ENCODE measurements at places on chromosomes 1 and 21. TPM values are rescaled to one million over a fixed set of nuclear protein-coding genes. Genes with fewer than 3 reads are reported as not detected.

The PLA2G2F gene
- not detected for polyA plus RNA-seq

The NPPB gene
- polyA plus RNA-seq: not detected

The KRTAP10-2 gene
- polyA plus RNA-seq: not detected

The RGS1 gene
- 0.89 TPM for polyA plus RNA-seq

The HLCS gene
- polyA plus RNA-seq: 20.3 TPM

The GIPC2 gene
- 0.67 TPM for polyA plus RNA-seq

The LAPTM5 gene
- polyA plus RNA-seq: 24.7 TPM

The ETV3L gene
- not detected for polyA plus RNA-seq

The CATSPERE gene
- 1.8 TPM for polyA plus RNA-seq

The LCE6A gene
- not detected for polyA plus RNA-seq

The IVL gene
- polyA plus RNA-seq: not detected

The C21orf91 gene
- 21.1 TPM for polyA plus RNA-seq

The GORAB gene
- polyA plus RNA-seq: 26.1 TPM

The ARHGAP30 gene
- 3.8 TPM for polyA plus RNA-seq

The PROK1 gene
- not detected for polyA plus RNA-seq

The FAM78B gene
- polyA plus RNA-seq: 1.4 TPM

The DDR2 gene
- polyA plus RNA-seq: 33.1 TPM

The KCNJ15 gene
- 90.3 TPM for polyA plus RNA-seq

The ACTL8 gene
- not detected for polyA plus RNA-seq

The WLS gene
- 174 TPM for polyA plus RNA-seq

The LCE2B gene
- not detected for polyA plus RNA-seq

The C4BPB gene
- 0.81 TPM for polyA plus RNA-seq

The LAMC2 gene
- 44.6 TPM for polyA plus RNA-seq

The RGS18 gene
- 3.2 TPM for polyA plus RNA-seq

The TRAF3IP3 gene
- 3.4 TPM for polyA plus RNA-seq

The PLA2G2A gene
- 0.93 TPM for polyA plus RNA-seq

The FAM110D gene
- polyA plus RNA-seq: 1.6 TPM

The WNT3A gene
- polyA plus RNA-seq: not detected

The PRELP gene
- polyA plus RNA-seq: 3.7 TPM

The S100A14 gene
- polyA plus RNA-seq: 174 TPM

The FAM72D gene
- 1.7 TPM for polyA plus RNA-seq

The RORC gene
- polyA plus RNA-seq: 9.0 TPM

The PMF1 gene
- 83.4 TPM for polyA plus RNA-seq

The DOCK7 gene
- 50.8 TPM for polyA plus RNA-seq

The CXADR gene
- 23.2 TPM for polyA plus RNA-seq

The PRKAA2 gene
- polyA plus RNA-seq: 3.9 TPM

The PPIAL4G gene
- 0.05 TPM for polyA plus RNA-seq

The F11R gene
- 82.9 TPM for polyA plus RNA-seq

The KIAA1614 gene
- polyA plus RNA-seq: 12.4 TPM

The CYP4A22 gene
- polyA plus RNA-seq: 0.09 TPM

The SPATA1 gene
- 3.6 TPM for polyA plus RNA-seq

The DNASE2B gene
- polyA plus RNA-seq: 0.09 TPM

The LGALS8 gene
- 100 TPM for polyA plus RNA-seq

All from right lung (tissue), 10 donors.